ENCODE measurements at places on chromosomes 13 and 19. TPM values are rescaled to one million over a fixed set of nuclear protein-coding genes. Genes with fewer than 3 reads are reported as not detected.

The CEACAM6 gene
- not detected for total RNA-seq

The RGS9BP gene
- total RNA-seq, result 0.40 TPM

The LCP1 gene
- 1,088 TPM for total RNA-seq

The ZNF136 gene
- 47.7 TPM for total RNA-seq

The PRKCG gene
- total RNA-seq, result 1.5 TPM

- DNase-seq, result no peak
These were observed 191.5 kb upstream of the RFC3 start for GRCh38 chr13:33626407-33626806.

The ZNF723 gene
- total RNA-seq, result not detected

The PTPRH gene
- total RNA-seq, result not detected

- DNase-seq, result no peak
These were observed 326.2 kb downstream of the RFC3 start for GRCh38 chr13:34144142-34144541.

GRCh38 chr13:78426183-78426582 is 177.2 kb downstream of the POU4F1 start:
- DNase-seq, result no peak

DNA sequence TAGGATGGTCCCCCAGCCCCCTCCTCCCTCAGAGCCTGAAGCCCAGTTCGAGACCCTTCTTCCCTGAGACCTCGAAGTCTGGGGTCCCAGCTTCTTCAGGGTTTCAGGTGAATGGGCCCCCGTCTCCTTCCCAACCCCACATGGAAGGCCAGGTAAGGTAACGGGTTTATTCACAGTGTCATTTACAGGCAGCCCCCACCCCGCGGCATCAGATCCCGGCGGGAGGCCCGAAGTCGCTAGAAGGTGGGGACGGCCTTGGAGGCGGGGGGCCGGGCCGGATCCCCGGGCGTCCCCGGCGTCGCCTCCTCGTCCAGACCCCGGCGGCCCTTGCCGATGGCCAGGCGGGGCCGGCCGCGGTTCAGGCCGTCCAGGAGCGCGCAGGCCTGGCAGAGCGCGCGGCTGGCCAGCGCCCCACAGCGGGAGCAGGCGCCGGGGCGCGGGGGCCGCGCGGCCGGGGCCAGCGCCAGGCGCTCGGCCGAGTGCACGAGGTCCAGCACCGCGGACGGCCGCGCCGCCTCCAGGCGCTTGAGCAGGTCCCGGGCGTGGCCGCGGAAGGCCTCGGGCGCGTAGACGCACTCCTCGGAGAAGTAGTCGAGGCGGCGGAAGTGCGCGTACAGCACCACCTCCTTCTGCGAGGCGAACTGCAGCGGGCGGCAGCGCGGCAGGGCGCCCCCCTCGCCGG is 9.7 kb downstream of the CTU1 start:
- DNase-seq, result peak; percentile 71

DNA sequence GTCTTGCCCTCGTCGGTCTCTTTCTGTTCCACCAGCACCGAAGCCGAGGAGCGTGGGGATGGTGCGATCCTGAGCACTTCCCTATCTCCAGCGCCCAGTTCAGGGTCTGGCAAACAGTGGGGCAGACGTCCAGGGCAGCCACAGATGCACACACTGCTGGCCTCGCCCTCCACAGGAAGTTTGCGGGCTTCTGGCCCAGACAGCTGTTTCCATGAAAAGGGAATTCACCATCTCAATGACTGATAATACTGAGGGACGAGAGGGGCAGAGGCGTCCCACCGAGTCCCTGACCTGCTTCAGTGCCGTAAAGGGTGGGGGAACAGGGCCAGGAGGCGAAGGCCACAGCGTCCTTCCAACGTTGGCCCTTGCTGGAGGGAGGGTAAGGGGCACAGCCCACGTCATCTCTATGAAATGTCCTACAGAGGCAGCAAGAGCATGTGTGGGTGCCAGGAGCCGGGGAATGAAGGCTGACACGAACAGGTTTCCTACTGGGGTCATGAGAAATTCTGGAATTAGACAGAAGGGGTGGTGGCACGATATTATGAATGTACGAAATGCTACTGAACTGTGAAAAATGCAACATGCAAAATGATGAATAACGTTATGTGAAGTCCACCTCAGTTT is 19.5 kb downstream of the SHC2 start:
- DNase-seq, result no peak

DNA sequence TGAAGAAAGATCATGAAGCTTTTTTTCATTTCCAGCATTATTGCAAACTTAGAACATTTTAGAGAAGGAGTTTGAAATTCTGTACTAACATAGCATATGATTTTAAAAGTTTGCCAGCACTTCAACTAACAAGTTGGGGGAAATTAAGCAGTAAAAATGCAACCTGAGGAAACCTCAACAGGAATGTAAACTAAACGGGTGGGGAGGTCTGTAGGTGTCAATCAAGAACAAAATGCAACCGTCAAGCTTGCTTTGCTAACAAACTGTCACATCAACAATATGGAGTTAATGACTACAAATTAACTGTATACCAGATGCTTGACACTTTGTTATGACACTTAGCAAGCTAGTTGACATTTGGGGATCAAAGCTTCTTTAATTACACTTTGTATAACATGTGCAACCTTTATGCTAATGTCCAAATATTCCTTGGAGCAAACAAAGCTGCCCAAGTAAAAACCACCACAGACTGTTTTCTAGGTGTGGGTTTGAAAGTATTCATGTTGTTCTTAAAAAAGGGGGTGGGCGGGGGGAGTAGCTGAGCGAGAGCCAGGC is 52.1 kb downstream of the DACH1 start:
- no peak for DNase-seq

The FFAR1 gene
- 0.30 TPM for total RNA-seq

DNA sequence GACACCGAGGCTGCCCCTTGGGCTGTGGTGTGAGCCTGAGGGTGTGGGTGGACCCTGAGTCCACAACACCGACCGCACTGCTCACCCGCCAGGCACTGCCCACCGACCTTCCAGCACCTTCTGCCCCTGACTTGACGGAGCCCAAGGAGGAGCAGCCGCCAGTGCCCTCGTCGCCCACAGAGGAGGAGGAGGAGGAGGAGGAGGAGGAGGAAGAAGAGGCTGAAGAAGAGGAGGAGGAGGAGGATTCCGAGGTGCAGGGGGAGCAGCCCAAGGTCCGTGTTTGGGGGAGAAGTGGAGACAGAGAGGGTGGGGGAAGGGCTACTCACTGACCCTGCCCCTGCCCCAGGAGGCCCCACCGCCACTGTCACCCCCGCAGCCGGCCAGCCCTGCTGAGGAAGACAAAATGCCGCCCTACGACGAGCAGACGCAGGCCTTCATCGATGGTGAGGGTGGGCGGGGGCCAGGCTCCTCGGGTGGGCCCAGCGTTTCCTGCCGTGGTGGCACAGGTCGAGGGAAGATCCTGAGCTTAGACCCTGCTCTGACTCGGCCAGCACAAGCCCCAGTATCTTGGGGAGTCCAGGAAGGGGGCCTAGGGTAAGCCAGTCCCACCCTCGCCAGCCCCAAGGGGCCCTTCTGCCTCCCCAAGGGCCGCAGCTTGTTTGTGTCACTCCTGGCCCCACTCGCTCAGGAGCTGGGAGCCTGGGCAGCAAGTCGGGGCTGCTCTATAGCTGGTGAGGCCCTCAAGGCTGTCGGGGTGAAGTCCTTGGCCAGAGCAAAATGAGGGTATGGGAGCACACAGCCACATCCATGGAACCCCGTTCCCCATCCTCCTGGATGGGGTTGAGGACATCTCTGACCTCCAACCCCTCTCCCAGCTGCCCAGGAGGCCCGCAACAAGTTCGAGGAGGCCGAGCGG is 12.2 kb downstream of the PRKCSH start:
- DNase-seq, result no peak

GRCh38 chr13:30138511-30138910 is 168.8 kb downstream of the KATNAL1 start:
- no peak for DNase-seq

GRCh38 chr13:46100191-46100815 is 4.5 kb downstream of the CPB2 start:
- no peak for DNase-seq

The NPAS1 gene
- total RNA-seq, result 0.65 TPM

The KLK13 gene
- not detected for total RNA-seq

GRCh38 chr13:113088691-113089020 is 16.9 kb upstream of the F7 start:
- DNase-seq, result no peak

GRCh38 chr13:48001114-48001881 is at the start of gene SUCLA2:
TSS of gene SUCLA2 (minus strand) at chr13:48001273. CDS start at chr13:48001269, 4 bp downstream.
- DNase-seq, result peak; percentile 90

DNA sequence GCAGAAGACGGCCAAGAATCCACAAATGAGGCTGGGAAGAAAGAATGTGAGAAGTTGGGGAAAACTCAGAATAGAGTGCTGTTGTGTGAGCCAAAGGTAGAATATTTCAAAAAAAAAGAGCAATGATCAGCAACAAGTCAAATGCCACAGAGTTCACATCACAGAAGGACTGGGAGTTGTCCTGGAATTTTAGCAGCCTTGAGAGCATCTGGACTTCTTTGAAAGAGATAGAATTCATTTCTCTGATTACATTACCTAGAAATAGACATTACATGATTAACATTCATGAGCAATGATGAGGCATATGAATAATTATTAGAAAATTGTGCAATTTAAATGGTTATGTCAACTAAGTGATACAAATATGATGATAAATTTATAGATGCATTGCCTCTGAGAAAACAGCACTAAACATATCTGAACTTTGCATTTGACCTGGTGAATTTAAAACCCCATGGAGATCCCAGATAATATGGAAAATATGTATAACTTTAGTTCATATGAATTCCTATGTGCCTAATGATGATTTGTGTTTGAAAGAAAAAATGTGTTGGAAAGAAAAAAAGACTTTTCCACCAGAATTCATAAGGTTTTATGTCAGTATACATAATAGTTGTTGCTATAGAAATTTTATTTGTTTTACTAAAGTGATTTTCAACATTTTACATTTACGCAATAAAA is 186.2 kb downstream of the POSTN start:
- DNase-seq, result no peak

- no peak for DNase-seq
These were observed 15.5 kb downstream of the BTBD2 start for GRCh38 chr19:1999856-2000515.

DNA sequence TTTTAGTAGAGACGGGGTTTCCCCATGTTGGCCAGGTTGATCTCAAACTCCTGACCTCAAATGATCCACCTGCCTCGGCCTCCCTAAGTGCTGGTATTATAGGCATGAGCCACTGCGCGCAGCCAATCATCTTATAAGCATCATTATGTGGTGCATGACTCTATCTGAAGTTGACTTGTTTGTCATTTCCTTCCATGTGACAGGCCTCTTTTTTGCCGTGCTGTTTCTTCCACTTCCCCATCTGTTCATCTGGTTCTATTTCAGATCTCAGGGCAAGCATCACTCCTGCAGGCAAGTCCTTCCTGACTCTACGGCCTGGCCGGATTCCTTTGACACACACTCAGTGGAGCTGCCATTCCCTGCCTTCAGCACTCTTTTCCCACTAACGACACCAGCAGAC is 15.2 kb downstream of the COL5A3 start:
- DNase-seq, result no peak

Data from natural killer cell (primary cell).